ENCODE measurements at places on chromosomes 7 and 10.

- DNase-seq: no peak
Measured at GRCh38 chr10:72310241-72310633, 36.5 kb downstream of the DDIT4 start.

- no peak for DNase-seq
Measured at GRCh38 chr7:80783678-80784327, 135.0 kb downstream of the SEMA3C start.

- no peak for DNase-seq
Measured at GRCh38 chr7:36308031-36308430, 81.6 kb upstream of the ANLN start.

GRCh38 chr7:121544726-121545125, 148.6 kb upstream of the FAM3C start:
- no peak for DNase-seq

DNA sequence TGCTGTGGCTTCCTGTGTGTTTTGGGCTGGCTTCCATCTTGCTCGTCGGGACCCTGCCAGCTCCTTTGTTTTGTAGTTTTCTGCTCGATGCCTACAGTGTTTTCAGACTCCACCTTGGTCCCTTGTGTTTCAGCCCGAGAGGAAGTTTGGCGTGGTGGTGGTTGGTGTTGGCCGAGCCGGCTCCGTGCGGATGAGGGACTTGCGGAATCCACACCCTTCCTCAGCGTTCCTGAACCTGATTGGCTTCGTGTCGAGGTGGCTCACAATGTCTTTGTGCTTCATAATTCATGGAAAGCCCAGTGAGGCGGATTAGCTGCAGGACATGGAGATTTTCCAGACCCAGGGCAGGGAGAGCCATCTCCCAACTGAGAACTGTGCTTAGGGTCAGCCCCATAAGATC, 29.3 kb downstream of the BLVRA start:
- no peak for DNase-seq

GRCh38 chr7:6613706-6614105, 1.7 kb upstream of the ZNF853 start:
- DNase-seq: no peak

DNA sequence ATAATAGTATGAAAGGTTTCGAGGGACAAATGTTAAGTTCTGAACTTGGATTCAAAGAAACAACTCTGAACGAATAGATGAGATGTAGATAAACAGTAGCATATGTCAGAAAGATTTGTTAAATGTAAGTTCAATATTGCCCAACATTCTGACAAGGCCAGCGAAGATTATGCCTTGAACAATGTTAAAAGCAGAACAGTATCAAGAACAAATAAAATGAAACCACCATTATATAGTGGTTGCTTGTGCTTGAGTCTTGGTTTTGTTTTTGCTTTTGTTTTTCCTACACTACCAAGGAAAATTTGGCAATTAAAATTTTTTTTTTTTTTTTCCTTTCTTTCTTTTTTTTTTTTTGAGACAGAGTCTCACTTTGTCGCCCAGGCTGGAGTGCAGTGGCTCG, 66.4 kb downstream of the PLXDC2 start:
- no peak for DNase-seq

DNA sequence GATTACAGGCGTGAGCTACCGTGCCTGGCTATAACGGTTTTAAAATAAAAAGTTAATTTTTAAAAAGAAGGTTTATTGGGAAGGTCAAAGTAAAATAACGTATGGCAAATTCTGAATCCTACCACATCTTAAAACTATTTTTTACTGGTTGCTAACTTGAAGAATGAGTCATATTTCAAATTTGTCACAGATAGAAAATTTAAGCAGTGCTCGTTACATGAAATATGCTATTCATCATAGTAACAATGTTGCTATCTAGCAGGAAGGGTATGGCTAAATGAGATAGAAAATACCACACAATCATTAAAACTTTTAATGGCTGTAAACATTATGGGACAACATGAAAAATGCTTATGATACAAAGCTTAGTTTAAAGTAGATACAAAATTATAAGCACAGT, 500.5 kb downstream of the PHTF2 start:
- DNase-seq: no peak

DNA sequence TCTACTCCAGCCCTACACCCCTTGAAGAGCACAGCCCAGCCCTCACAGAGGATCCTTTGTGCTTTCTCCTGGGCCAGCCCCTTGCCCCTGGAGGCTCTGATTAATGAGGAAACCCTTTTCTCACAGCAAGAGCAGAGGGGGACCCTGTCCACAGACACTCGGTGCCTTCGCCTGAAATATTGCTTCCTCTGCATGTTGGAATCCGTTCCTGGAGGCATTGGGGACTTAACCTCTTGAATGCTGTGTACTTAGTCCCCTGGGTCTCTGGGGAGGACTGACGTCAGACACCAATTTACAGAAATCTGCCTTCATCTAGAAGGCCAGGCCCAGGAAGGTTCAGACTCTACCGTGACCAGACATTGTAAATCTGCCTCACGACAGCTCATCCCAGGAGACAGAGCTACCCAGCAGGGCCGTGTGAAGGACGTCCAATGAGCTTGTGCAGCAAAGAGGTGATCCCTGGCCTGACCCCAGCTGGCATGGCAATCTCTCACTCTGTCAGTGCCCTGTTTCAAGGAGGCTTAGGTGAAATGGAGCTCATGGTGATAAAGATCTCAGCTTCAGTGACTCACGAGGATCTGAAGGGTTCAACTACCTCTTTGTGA, 8.1 kb upstream of the TMEM72 start:
- DNase-seq: no peak

- DNase-seq: no peak
Measured at GRCh38 chr7:4798706-4799235, 23.3 kb downstream of the AP5Z1 start.

DNA sequence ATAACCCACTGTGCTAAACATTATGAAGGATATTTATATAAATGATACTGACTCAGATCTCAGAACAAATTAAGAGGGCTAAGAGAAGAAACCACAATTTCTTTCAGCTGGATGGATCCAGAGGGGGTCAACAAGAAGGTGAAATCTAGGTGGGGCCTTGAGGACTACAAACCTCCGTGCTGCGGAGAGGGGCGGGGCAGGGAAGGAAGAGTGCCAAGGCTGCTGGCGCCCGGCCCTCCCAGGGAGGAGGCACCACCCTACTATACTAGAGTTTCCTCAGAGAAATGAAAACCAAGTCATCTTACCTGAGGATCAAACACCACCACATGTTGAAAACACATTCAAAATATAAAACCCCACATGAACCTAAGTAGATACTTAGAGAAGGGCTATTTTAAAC, 29.3 kb upstream of the CRYGN start:
- no peak for DNase-seq

- no peak for DNase-seq
Measured at GRCh38 chr7:158407581-158408317, 179.9 kb downstream of the PTPRN2 start.

- DNase-seq: no peak
Measured at GRCh38 chr7:1865571-1866255, 195.6 kb downstream of the ELFN1 start.

GRCh38 chr10:58608826-58609531, 96.3 kb downstream of the BICC1 start:
- DNase-seq: no peak

GRCh38 chr10:2913474-2913873, 153.9 kb upstream of the PFKP start:
- no peak for DNase-seq

DNA sequence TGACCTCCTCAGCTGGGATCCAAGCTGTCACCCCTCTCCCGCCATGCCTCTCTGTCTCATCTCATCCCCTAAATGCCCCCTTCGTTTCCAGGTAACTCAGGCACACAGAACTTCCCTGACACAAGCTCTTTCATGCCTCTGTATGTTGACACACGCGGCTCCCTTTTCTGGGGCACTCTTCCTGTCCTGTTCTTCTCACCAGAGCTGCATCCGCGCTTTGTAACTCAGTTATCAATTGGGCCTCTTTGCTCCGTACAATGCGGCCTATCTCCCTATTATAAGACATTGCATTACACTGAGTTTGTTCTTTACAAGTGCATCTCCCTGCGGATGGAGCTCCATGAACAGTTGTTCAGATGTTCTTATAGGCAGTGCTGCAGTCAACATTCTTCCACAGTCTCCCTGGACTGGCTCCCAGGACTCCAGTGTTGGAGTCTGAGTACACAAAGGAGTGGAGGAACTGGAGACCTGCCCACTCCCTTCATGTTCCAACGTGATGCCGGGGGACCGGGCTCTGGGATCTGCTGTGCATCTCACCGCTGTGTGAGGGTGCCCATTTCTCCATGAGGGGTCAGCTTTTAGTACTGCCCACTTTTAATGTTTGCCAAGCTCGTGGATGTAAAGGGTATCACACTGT, 56.9 kb upstream of the TNS3 start:
- no peak for DNase-seq
